NT2/D1 (cell line): ENCODE measurements at places on chromosomes 2 and 18.

GRCh38 chr2:13682540-13683272 is 949.8 kb upstream of the LRATD1 start:
- DNase-seq: peak; percentile 13

DNA sequence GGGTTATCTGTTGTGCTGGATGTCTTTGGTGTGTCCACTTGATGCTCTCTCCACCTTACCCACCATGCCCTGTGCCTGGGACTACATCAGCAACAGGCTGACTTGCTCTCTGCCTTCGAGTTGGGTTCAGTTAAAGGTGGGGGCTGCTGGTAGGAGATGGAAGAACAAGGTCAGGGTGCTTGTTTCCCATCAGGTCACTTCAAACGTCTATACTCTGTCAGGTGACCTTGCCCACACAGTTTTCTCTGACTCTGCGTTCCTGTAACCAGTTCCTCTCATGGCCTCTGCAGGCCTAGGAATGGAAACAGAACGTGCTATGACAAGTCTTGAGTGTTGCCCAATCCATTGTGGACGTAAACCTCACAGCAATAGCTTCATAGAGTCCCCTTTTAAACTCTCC is 38.4 kb upstream of the PAPOLG start:
- DNase-seq: no peak

GRCh38 chr2:196598412-196598811 is 41.1 kb upstream of the CCDC150 start:
- no peak for DNase-seq

- no peak for DNase-seq
Observed at GRCh38 chr18:76955524-76956170, 133.3 kb downstream of the ZNF236 start.
